NCI-H345 (cell line): ENCODE measurements at places on chromosomes 6 and 20.

GRCh38 chr6:12955956-12956355 lies 239.4 kb downstream of the PHACTR1 start:
- DNase-seq, result no peak

DNA sequence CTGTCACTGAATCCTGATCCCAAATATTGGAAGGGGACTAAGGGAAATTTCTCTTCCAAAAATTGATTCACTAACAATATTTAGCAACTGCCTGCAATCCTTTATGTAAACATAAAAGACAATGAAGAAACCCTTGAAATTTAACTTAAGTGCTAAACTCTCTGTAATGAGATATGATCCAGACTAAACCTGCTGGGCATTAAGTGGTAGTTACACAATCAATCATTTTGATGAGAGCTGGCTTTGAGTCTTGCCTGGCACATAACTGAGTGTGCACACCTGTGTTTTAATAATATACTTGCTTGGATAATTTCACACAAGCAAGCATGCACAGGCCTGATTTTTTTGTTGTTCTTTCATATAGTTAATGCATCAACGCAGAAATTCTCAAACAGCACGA lies 9.8 kb upstream of the ZFP64 start:
- peak; percentile 91 for DNase-seq

GRCh38 chr20:53222416-53222815 lies 250.3 kb downstream of the TSHZ2 start:
- DNase-seq, result no peak

GRCh38 chr6:20574355-20574754 lies 40.1 kb downstream of the CDKAL1 start:
- no peak for DNase-seq

- DNase-seq, result no peak
These were observed 1.5 kb downstream of the TFAP2B start for GRCh38 chr6:50819904-50820868.

- no peak for DNase-seq
These were observed 605 bp downstream of the COX4I2 start for GRCh38 chr20:31638317-31638716.

DNA sequence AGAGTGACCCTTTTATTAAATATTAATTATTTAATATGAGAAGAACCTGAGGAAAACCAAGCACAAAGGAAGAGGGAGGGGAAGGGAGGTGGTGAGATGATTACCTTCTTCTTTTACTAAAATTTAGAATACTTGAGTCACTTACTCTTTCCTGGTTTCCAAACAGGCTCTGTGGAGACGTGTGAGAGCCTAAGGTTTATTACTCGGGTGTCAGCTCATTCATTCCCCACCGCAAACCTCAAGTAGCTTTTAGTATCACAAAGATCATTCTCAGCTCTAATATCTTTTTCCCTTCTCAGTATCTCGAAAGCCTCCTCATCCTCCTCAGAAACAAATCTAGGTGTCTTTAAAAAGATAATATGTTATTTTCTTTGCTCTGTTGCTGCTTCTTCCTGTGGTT lies 497.2 kb upstream of the JARID2 start:
- no peak for DNase-seq

DNA sequence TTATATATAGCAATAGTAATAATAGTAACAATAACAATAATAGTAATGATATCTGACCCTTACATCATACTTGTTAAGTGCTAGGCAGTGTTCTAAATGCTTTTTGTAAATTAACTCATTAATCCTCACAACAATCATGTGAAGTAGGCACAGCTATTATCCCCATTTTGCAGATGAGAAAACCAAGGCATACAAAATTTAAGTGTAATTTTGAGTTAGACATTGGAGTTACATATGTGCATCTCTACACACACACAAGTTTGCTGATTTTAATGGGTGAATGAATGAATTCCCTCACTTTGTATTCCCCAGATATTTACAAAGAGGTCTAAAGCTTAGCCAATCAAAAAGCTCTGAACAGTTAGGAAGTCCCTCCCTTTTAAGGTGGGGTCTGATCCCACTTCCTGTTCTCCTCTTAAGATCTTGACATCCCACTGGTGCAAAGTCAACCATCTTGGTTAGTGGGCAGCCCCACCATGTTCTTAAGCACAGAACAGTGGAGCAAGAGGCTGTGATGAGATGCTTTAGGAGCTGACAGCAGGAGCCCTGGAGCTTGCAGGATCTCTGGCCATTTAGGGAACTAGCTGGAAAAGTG lies 85.3 kb upstream of the FOXP4 start:
- DNase-seq, result no peak

GRCh38 chr20:62860391-62860923 lies 1.2 kb downstream of the TCFL5 start:
- DNase-seq, result no peak

- peak; percentile 94 for DNase-seq
These were observed 40.6 kb downstream of the SLC35D3 start for GRCh38 chr6:136962661-136963060.

DNA sequence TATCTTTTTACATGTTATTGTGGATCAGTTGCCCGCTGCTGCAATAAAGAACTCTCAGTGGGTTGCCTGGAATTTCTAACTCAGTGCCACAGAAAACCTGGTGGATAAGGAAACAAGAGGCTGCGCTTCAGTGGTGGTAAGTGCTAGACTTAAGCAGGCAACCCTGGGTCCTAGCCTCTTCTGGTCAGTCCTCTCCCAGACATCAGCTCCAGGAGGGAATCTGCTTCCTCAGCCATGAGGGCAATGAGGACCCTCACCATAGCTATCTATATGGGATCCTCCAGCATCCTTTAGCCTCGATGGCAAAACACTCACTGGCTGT lies 490.7 kb upstream of the SULF2 start:
- DNase-seq, result no peak

DNA sequence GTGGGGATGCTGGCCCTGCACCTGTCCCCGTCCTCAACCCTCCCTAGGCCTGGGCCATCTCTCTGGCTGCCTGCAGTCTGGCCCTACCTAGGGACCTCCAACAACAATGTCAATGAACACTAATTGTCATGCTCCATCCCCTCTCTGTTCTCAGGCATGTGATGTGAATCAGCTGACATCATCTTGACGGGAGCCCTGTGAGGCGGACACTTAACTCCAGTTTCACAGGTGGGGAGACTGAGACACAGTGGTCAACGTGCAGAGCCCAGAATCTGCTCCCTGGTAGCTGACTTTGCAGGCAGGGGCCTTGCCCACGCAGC lies 762 bp upstream of the TCEA2 start:
- no peak for DNase-seq

- no peak for DNase-seq
These were observed 43.9 kb upstream of the GGTLC1 start for GRCh38 chr20:24032400-24032898.

DNA sequence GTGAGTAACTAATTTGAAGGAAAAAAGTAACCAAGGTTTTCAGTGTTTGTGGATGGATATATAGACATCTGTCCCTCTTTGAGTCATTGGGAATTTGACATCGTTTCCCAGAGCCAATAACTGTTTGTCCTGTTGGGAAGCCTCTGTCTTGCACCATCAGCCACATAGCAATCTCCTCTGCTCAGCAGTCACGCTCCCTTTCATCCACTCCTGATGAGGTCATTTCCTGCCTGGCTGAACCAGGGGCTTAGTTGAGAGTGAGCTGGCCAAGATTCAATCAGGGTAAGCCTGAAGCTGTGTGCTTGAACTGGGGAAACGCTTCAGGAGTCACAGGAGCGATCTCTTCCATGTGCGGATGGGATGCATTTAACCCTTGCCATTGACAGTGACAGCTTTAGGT lies 121.5 kb upstream of the FOXQ1 start:
- no peak for DNase-seq

DNA sequence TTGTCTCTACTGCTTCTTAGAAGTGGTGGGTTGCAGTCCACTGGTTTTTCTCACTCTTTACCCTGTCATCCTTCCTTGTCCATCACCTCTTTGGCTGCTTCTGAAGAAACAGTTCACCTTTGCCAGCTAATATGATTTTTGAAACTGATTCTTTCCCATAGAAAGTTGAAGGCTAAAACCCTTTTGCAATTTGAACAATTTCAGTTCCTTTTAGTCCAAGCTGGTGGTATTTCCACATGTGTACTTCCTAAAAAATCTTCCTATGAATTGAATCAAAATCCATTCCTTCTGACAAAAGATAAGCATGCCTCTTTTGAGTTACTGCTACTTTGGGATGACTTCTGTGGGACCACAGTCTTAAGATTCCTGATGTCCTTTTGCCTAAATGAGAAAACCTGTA lies 210.0 kb upstream of the MAN1A1 start:
- DNase-seq, result no peak
